Activated T-helper 2 cell treated with anti-CD3 and anti-CD28 coated beads, Interferon-gamma antibody, Interleukin-2, Interleukin-4, amounts not matched to agents 10 μg/mL and 5 μg/mL and 100 μg/mL, durations not matched to agents 14 hours and 24 hours and 36 hours (primary cell): ENCODE measurements at places on chromosomes 2 and 18. TPM values are rescaled to one million over a fixed set of nuclear protein-coding genes. Genes with fewer than 3 reads are reported as not detected.
A peak's percentile ranks its signal among the peaks of the same experiment; 100 is the strongest.

DNA sequence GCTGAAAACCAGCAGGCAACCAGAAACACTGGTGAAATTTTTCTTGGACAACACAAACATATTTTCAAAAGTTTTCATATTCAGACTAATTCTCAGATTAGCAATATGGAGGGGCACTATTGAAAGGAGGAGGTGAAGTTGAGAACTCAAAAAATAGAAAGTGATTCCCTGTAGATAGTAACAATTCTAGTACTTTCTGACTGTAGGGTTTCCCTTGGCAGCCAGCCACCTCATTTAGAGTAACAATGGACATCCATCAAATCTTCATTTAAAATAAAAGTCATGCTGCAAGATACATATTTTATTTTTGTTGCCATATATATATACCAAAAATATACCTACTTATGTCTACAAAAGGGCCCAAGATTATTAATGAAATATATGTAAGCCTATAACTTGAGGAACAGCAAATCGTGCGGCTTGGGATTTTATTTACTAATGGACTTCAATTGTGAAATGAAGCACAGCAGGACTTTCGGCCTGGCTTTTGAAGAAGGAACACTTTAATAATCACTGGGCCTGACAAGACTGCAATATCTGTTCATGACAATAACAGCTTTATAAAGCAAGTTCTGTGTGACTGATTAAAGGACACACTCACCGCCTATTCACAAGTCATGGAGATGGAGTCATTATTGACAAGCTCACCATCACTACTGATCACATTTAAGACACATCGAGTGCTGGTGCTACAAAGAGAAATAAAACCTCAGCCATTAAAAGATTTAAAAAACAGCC lies 6.8 kb upstream of the NR4A2 start:
- H3K27ac ChIP-seq, result peak overlapping the region; percentile 73
- H3K4me1 ChIP-seq, result peaks cover 51% of the 10 kb centered on the region
- no peak for DNase-seq

DNA sequence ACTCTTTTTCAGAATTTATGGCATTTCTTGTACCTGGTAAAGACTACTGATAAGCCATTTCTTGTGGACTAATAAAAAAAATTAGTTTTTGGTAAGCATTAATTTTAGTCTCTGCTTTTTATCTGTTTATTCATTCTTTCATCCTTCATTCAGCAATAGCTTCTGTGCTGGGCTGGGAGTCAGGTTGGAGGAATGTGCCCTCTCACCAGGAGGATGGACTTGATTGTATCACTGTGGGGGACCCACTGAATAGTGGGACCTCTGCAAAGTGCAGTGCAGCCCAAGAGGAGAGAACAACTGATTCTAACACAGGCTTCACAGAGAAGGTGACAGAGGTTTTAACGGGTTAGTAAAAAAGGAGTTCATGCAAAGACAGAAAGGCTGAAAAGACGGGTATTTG lies 39.1 kb downstream of the CDC42EP3 start:
- peaks cover 4% of the 10 kb centered on the region for H3K27me3 ChIP-seq
- DNase-seq, result no peak
- no peak overlapping the region for H3K4me3 ChIP-seq
- no peaks in the 10 kb centered on the region for H3K36me3 ChIP-seq
- H3K27ac ChIP-seq, result no peak overlapping the region

GRCh38 chr2:233584210-233584609 lies 17.6 kb upstream of the USP40 start:
- H3K27ac ChIP-seq, result no peak overlapping the region
- H3K4me3 ChIP-seq, result no peak overlapping the region
- no peak for DNase-seq
- H3K27me3 ChIP-seq, result peaks cover 23% of the 10 kb centered on the region
- no peaks in the 10 kb centered on the region for H3K4me1 ChIP-seq
- H3K36me3 ChIP-seq, result no peaks in the 10 kb centered on the region

DNA sequence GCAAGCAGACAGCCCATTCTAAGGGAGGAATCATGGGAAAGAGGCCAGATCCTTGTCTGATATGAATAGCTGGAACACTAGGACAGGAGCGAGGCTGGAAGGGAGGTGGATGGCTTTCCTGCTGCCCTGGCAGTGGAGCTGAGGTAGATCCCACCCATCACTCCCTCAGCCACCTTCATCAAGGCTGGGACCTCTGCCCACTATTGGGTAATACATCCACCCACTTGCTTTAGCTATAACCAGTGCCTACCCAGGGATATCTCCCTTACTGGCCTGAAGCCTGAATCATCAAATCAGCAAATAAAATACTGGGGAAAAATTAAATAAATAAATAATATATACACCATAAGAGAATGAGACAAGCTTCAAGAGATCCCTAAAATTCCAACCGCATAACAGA lies 183.2 kb upstream of the KYNU start:
- no peak overlapping the region for H3K27ac ChIP-seq
- no peak overlapping the region for H3K4me3 ChIP-seq
- H3K36me3 ChIP-seq, result no peaks in the 10 kb centered on the region
- no peaks in the 10 kb centered on the region for H3K27me3 ChIP-seq

GRCh38 chr2:150679456-150680120 lies 192.1 kb upstream of the RND3 start:
- no peaks in the 10 kb centered on the region for H3K27me3 ChIP-seq
- no peak overlapping the region for H3K27ac ChIP-seq
- no peak for DNase-seq
- H3K36me3 ChIP-seq, result no peaks in the 10 kb centered on the region

DNA sequence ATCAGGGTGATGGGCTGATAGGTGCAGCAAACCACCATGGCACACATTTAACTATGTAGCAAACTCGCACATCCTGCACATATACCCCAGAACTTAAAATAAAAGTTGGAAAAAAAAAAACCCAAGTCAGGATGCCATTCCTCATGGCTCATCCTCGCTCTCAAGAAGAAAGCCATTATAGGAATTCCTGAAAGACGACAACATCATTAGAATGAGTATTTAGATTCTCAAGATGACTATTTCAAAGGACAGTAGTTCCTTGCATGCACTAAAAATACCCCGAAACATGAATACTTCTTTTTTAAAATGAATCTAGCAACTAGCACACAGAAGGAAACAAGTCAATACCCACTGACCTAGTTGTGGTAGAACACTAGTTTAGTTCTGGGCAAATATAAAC lies 285.8 kb upstream of the REV1 start:
- H3K4me3 ChIP-seq, result no peak overlapping the region
- DNase-seq, result no peak
- H3K4me1 ChIP-seq, result no peaks in the 10 kb centered on the region
- no peak overlapping the region for H3K27ac ChIP-seq

DNA sequence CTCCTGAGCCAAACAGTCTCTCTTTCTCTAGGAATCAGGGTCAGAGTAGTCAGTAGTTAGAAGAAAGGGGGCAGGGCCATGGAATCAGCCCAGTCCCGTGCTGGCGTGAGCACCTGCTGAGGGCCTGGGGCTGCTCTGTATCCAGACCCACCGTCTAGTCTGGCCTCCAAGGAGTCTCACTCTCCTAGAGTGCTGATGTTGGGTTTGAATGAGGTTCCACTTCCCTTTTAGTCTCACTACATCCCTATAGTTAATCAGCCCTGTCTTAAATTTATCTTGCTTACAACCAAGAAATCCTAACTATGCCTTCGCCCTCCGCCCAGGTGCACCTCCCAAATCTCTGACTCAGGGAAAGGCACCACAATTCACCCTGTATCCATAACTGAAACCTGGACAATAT lies 13.4 kb upstream of the KCTD1 start:
- no peaks in the 10 kb centered on the region for H3K36me3 ChIP-seq
- DNase-seq, result no peak
- no peaks in the 10 kb centered on the region for H3K4me1 ChIP-seq
- H3K27ac ChIP-seq, result no peak overlapping the region
- H3K4me3 ChIP-seq, result no peak overlapping the region
- H3K27me3 ChIP-seq, result peaks cover 19% of the 10 kb centered on the region

DNA sequence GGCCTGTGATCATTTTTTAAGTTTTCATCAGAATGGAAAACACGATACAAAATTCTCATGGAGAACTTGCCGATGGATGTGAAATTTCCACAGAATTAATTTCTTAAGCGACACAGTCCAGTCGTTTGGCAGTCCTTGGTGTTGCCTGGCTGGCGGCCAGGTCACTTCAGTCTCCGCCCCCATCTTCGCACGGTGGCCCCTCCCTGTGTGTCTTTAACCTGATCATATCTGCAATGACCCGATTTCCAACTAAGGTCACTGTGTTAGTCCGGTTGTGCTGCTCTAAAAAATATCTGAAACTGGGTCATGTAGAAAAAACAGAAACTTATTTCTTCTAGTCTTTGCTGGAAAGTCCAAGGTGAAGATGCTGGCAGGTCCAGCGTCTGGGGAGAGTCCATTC lies 44.5 kb upstream of the COPS8 start:
- no peak overlapping the region for H3K4me3 ChIP-seq
- no peaks in the 10 kb centered on the region for H3K27me3 ChIP-seq
- H3K4me1 ChIP-seq, result no peaks in the 10 kb centered on the region
- DNase-seq, result no peak
- no peaks in the 10 kb centered on the region for H3K36me3 ChIP-seq
- H3K27ac ChIP-seq, result no peak overlapping the region

GRCh38 chr2:96148410-96149217 lies 3.4 kb upstream of the DUSP2 start:
- H3K36me3 ChIP-seq, result peaks cover 12% of the 10 kb centered on the region
- H3K4me3 ChIP-seq, result peak overlapping the region; percentile 82
- H3K4me1 ChIP-seq, result peaks cover 54% of the 10 kb centered on the region
- no peaks in the 10 kb centered on the region for H3K27me3 ChIP-seq
- H3K27ac ChIP-seq, result peak overlapping the region; percentile 97

The ARHGAP15 gene
- 54.1 and 58.3 TPM in 2 replicates for total RNA-seq

The WNT6 gene
- not detected in 2 replicates for total RNA-seq

The IL36B gene
- not detected in 2 replicates for total RNA-seq
